ENCODE measurements at places on chromosomes 12 and 14.
A peak's percentile ranks its signal among the peaks of the same experiment; 100 is the strongest.

- no peak for DNase-seq
Observed at GRCh38 chr12:26935636-26936378, 2.0 kb downstream of the INTS13 start.

DNA sequence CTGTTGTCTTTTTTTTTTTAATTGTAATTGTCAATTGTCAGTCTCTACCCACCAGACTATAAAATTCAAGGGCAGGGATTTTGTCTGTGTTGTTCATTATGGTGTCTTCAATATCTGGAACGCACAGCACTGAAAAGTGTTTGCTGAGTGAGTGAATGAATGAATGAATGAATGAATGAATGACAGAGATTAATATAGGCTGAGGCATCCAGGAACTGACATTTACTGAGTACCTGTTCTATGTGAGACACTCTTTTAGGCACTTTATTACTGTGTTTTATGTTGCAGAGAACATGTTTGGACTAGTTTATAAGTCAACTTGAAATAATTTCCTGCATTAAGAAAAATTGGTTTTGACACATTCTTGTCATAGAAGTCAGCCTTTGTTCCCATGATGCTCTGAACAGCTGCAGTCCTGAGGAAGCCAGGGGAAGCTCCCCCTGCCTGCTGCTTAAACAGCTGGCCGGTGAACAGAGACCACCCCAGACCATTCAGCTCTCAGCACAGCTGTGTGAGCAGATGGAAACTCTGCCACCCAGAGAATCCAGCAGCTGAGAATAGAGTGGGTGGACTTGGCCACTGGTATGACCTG is 160.7 kb upstream of the CCND2 start:
- no peak for DNase-seq

- no peak for DNase-seq
Observed at GRCh38 chr14:52023518-52023917, 34.2 kb downstream of the RTRAF start.

DNA sequence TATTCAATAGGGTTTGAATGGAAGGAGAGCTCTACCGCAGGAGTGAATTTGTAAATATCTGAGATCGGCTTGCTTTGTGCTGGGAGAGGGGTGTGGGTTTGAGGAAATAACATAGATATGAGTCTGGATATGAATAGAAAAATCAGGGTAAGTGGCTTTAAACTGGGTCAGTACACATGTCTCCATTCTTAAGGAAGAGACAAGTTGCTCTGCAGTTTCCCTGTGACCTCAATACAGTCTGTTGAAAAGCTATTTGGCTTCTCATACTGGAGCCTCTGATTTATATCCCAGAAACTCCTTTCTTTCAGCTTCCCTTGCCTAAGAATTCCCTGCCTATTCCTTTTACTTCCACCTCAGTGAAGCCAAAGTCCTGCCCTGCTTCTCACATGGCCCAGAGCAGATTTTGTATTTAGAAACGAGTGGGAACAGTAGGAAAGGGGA is 153.5 kb upstream of the ATF7IP start:
- no peak for DNase-seq

DNA sequence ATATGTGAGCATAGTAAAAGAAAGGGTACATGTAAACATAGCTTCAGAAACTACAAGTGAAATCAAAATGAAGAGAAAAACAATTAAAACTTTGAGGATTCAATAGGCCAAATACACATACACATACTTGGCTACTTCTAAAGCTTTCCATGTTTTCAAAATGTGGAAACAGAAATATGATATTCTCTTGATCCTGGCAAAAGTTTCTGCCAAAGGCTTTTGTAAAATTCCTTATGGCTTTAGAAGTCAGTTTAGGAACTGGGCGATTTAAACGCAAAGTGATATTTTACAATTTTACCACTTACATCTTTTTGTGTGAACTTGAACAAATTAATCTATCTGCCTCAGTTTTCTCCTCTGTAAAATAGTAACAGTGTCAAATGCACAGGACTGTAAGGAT is 756.4 kb downstream of the C12orf50 start:
- no peak for DNase-seq

DNA sequence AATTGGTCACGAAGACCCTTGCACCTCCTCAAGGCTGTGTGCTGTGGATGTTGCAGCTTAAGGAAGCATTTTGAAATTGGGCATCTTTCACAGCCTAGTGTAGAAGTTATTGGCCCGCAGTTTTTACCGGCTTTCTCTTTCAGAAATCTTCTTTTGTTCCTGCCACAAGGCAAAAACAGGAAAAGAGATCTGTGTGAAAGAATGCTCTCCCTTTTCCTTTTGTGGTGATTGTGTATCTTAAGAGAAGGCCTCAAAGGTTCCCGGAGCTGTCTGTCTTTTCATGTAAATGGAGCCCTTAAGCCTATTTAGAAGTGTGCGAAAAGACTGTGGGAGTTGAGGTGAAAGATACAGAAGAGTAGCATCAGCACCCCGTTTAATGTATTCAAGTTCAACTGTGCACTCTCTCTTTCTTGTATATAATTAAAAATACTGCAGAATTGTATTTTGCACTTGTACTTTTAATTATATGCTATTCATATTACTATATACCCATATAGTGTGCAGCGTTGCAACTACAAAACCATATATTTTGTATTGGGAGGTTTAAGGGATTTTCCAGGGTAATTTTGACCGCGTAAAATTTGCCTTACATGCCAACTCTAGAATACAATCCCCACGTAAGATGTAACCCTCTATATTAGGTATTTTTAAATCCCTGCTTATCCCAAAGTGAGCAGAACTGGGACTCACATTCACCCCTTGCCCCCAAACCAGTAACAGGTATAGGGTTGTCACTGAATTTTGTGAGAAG is 441.7 kb downstream of the RAD51B start:
- DNase-seq, result no peak

- DNase-seq, result no peak
Observed at GRCh38 chr12:5260591-5261086, 171.3 kb upstream of the NTF3 start.

GRCh38 chr14:95495538-95496025 is 20.9 kb downstream of the SYNE3 start:
- no peak for DNase-seq

DNA sequence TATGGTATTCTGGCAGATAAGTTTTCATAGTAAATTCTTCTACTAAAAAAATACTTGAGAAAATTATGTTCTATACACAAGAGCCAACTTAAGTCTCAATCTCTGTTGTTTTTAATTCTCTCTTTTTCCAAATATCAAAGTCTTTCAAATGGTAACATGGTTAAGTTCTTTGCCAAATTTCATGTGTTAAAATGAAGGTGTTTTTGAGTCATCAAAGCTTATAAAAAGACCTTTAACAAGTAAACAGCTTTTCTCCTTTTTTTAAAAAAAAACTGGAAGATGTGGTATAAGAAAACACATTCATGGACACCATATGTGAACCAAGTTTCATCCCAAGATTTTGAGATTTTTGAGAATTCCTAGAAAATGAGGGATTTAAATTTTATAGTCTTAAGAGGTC is 111.3 kb downstream of the FOXG1 start:
- no peak for DNase-seq

- DNase-seq, result no peak
Observed at GRCh38 chr12:55849616-55850343, 7.0 kb upstream of the MMP19 start.

GRCh38 chr12:12560587-12561370 is 1.9 kb downstream of the DUSP16 start:
- peak; percentile 38 for DNase-seq

DNA sequence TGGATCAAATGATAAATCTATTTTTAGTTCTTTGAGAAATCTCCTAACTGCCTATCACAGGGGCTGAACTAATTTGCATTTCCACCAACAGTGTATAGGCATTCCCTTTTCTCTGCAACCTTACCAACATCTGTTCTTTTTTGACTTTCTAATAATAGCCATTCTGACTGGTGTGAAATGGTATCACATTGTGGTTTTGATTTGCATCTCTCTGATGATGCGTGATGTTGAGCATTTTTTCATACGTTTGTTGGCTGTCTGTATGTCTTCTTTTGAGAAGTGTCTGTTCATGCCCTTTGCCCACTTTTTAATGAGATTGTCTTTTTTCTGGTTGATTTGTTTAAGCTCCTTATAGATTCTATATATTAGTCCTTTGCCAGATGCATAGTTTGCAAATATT is 67.1 kb downstream of the IFNG-AS1 start:
- no peak for DNase-seq

DNA sequence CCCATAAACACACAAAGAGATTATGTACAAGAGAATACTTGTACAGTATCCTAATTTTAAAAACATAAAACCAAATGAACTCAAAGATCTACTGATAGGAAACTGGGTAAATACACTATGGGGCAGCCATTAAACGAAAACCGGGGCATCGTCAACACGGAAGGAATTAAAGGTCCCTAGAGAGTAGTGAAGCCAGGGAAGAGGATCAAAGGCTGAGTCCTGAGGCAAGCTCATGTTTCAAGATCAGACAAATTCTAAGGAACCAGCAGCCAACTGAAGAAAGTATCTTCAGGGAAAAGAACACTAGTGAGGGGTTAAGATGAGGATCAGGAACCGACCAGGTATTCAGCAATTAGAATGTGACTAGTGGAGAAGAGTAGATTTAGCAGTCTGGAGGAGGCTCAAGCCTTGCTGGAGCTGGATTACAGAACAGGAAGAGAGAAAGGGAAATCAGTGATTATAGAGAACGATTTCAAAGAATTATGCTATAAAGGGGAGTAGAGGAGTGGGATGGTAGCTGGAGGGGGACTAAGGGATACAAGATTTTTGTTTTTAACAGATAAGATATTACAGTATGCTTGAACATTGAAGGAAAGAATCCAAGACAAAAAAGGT is 23.7 kb downstream of the SEL1L start:
- DNase-seq, result no peak

DNA sequence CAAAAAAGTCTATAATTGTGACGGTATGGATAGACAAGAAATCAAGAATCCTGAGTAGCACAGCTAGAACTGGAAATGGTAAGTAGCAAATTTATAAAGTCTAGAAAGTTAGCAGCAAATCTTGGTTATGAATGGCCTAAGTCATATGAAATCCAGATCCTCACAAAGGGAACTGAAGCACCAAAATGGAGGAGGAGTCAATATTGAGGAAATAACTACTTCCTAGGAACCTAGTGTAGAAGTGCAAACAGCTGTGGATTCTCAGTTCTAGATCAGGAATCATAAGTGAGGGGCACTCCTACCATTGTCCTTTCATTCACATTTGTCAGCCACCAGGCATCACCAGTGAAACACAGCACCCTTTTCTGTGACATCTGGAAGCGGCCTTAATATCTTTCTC is 202.2 kb upstream of the DCN start:
- no peak for DNase-seq
